ENCODE measurements at places on chromosomes 3 and 15. TPM values are rescaled to one million over a fixed set of nuclear protein-coding genes. Genes with fewer than 3 reads are reported as not detected.
A peak's percentile ranks its signal among the peaks of the same experiment; 100 is the strongest.

LDHAL6B gene
- total RNA-seq: not detected

DNA sequence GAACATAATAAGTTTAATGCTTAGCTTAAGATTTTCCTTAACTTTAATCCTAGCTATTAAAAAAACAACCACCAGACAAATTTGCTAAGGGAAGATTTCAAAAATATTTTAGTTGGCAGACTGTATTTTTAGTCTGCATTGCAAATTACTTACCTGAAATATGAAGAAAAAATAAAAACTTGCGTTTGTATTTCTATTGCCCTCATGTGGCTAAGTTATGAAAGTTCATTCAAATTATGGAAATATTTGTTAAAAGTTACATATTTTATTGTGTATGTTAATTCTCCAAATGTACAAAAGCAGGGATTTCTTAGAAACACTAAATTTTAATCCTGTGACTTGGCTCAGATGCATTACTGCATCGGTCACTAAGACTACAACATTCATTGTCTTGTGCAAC is 15.0 kb downstream of the GTF2A2 start:
- DNase-seq: no peak

- no peak for DNase-seq
Observed at GRCh38 chr15:63155486-63155885, 1.8 kb downstream of the RPS27L start.

GRCh38 chr15:91336687-91337086 is 236.6 kb downstream of the SV2B start:
- DNase-seq: no peak

DNA sequence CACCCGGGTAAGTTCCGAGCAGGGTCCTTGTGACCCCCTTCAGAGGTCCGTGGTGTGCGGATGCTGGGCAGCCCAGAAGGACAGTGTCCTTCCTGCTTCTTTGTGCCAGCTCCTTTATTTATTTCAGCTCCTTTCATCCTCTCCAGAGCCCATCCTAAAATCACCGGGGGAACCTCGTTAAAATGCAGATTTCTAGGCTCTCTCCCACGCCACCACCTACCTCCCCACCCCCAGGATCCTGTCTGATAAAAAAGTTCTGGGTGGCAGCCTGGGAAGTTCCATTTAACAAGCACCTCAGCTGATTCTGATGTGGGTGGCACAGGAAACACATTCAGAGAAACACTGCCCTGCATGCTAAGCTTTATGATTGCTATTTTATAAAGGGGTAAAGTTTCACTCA is 12.5 kb upstream of the IGF1R start:
- DNase-seq: no peak

ANKUB1 gene
- total RNA-seq: not detected

GRCh38 chr3:11643605-11644087 is at the start of gene VGLL4:
Gene VGLL4, minus strand, starts transcription at chr3:11643915. Its CDS starts 397 bp downstream, at chr3:11643518.
- peak; percentile 91 for DNase-seq

AMIGO3 gene
- total RNA-seq: 0.44 TPM

- no peak for DNase-seq
Observed at GRCh38 chr15:52294881-52295420, 653 bp downstream of the MYO5C start.

CHRNA7 gene
- total RNA-seq: 1.1 TPM

ABI3BP gene
- 46.7 TPM for total RNA-seq

GABPB1 gene
- total RNA-seq: 13.9 TPM

PPP4R2 gene
- 31.6 TPM for total RNA-seq

ABCC5 gene
- total RNA-seq: 17.5 TPM

ACP3 gene
- 0.79 TPM for total RNA-seq

IL20RB gene
- 0.41 TPM for total RNA-seq

TMEM207 gene
- not detected for total RNA-seq
